ENCODE measurements at places on chromosomes 1 and 21. TPM values are rescaled to one million over a fixed set of nuclear protein-coding genes. Genes with fewer than 3 reads are reported as not detected.

The GNAT2 gene
- total RNA-seq = under 0.01 TPM

The TCHH gene
- under 0.01 TPM for total RNA-seq

The PROX1 gene
- 0.38 TPM for total RNA-seq

The SMCP gene
- total RNA-seq = not detected

The SWT1 gene
- total RNA-seq = 8.7 TPM

The TTLL7 gene
- 19.4 TPM for total RNA-seq

The NUP210L gene
- 0.28 TPM for total RNA-seq

The RNU1-4 gene
- total RNA-seq = under 0.01 TPM

The CFAP45 gene
- 0.28 TPM for total RNA-seq

The KRTAP19-3 gene
- total RNA-seq = not detected
